ENCODE measurements at places on chromosomes 4 and X. TPM values are rescaled to one million over a fixed set of nuclear protein-coding genes. Genes with fewer than 3 reads are reported as not detected.

Gene XKRX
- total RNA-seq: 0.29 TPM

Gene RS1
- total RNA-seq: not detected

Gene RPA4
- total RNA-seq: 1.1 TPM

Gene ARMCX4
- total RNA-seq: 5.0 TPM

Gene DRD5
- not detected for total RNA-seq

Gene TMPRSS11B
- total RNA-seq: not detected

Gene FGF2
- 69.2 TPM for total RNA-seq

- H3K27me3 ChIP-seq: no peaks in the 10 kb centered on the region
- H3K27ac ChIP-seq: peak overlapping the region; percentile 77
- no peaks in the 10 kb centered on the region for H3K36me3 ChIP-seq
- H3K4me3 ChIP-seq: no peak overlapping the region
- peaks cover 31% of the 10 kb centered on the region for H3K4me1 ChIP-seq
Observed at GRCh38 chrX:13283512-13283911, 36.3 kb downstream of the ATXN3L start.

DNA sequence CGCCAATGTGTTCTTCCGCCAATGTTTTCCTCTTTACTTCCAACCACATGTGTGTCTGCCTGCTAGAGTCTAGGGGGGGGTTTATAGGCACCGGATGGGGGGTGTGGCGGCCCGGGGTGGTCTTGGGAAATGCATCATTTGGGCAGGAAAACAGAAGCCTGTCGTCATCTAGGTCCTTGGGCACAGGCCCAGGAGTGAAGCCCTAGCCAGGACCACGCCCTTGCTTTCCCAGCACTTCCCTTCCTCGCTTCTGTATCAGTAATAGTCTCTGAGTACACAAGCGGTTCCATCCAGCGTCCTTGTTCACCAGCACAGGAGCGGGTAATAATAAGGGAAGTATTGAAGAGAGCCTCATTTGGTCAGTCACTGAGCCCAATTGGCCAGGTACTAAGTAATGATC, 74.5 kb downstream of the QDPR start:
- no peaks in the 10 kb centered on the region for H3K4me1 ChIP-seq
- no peak for DNase-seq
- H3K36me3 ChIP-seq: no peaks in the 10 kb centered on the region
- no peak overlapping the region for H3K27ac ChIP-seq
- no peak overlapping the region for H3K4me3 ChIP-seq
- H3K27me3 ChIP-seq: no peaks in the 10 kb centered on the region

DNA sequence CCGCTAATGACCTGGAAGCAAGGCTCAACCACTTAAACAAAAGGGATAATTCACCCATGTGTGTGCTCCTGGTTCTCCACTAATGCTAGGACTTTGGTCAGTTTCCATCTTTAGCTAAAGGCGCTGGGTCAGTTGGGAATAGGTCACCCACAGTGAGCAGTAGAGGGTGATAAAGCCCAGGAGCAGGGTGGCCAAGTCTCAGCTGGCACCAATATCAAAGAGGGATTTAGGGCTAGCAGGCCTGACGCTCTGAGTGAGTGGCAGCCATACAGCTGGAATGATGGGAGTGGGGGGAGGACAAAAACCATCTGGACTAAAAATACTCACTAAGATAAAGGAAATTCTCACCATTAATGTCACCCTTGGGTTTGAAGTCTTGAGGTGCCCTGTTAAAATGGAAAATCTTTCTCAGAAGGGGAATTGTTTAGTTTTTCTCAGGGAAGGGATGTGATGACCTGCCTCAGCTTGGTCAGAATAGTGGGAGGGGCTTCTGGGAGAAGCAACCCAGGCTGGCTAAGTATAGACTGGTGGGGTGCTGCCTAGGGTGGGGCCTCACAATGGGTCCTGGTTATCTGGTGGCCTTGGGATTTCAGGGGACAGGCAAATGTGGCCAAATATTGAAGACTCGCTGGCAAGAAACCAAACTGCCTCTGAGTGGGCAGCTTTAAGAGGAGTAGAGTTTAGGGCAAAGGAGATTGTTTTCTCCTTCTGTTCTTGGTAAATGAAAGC, 47.1 kb downstream of the TSC22D3 start:
- H3K4me1 ChIP-seq: peaks cover 6% of the 10 kb centered on the region
- H3K36me3 ChIP-seq: no peaks in the 10 kb centered on the region
- no peaks in the 10 kb centered on the region for H3K27me3 ChIP-seq

DNA sequence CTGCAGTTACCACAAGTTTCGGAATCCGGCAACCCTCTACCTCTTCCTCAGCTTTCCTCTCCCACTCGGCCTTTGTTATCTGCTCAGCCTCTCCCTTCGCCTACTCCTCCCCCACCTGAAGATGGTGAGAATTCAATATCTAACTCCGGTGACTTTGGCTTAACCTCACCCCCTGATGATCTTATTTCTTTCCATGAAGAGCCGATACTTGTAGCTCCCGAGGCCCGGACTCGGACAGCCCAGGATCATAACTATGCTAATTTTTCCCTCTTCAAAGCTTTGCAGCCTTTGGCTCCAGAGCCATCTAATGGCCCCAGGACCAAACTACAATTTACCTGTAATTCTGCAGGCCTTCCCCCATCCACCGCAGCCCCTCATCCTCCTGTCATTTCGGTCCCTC, 32.0 kb upstream of the MGST2 start:
- peaks cover 61% of the 10 kb centered on the region for H3K27me3 ChIP-seq
- no peaks in the 10 kb centered on the region for H3K4me1 ChIP-seq
- H3K4me3 ChIP-seq: peak overlapping the region; percentile 63
- H3K27ac ChIP-seq: no peak overlapping the region
- H3K36me3 ChIP-seq: no peaks in the 10 kb centered on the region

- no peaks in the 10 kb centered on the region for H3K4me1 ChIP-seq
- DNase-seq: no peak
- H3K27ac ChIP-seq: no peak overlapping the region
- H3K36me3 ChIP-seq: no peaks in the 10 kb centered on the region
Observed at GRCh38 chr4:177473991-177474390, 31.8 kb upstream of the AGA start.

DNA sequence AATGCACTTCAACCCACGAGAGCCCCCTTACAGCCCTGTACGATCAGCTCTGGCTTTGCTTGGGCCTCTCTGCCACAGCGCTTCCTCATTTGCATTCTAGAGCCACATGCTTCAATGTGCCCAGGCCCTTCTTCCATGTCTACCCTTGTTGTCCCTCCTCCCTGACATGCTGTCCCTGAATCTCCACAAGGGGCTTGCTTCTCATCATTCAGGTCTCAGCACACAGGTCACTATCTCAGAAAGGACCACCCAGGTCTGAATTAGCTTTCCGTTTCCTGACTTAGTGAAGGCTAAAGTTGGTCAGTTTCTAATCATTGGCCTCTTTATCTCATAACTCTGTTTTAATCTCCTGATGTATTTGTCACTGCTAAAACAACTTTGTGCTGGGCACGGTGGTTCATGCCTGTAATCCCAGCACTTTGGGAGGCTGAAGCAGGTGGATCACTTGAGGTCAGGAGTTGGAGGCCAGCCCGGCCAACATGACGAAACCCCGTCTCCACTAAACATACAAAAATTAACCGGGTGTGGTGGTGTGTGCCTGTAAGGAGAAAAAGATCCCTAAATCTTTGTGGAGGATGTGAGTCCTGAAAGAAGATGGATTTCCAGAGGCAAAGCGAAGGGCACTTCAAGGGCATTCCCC, 17.9 kb upstream of the SLC34A2 start:
- H3K27me3 ChIP-seq: no peaks in the 10 kb centered on the region
- no peak for DNase-seq
- H3K4me3 ChIP-seq: no peak overlapping the region
- no peak overlapping the region for H3K27ac ChIP-seq
- no peaks in the 10 kb centered on the region for H3K36me3 ChIP-seq
- no peaks in the 10 kb centered on the region for H3K4me1 ChIP-seq

- DNase-seq: no peak
- H3K27me3 ChIP-seq: no peaks in the 10 kb centered on the region
- H3K27ac ChIP-seq: no peak overlapping the region
- no peaks in the 10 kb centered on the region for H3K4me1 ChIP-seq
- no peaks in the 10 kb centered on the region for H3K36me3 ChIP-seq
Observed at GRCh38 chrX:1681439-1681838, 66.6 kb downstream of the ASMT start.

DNA sequence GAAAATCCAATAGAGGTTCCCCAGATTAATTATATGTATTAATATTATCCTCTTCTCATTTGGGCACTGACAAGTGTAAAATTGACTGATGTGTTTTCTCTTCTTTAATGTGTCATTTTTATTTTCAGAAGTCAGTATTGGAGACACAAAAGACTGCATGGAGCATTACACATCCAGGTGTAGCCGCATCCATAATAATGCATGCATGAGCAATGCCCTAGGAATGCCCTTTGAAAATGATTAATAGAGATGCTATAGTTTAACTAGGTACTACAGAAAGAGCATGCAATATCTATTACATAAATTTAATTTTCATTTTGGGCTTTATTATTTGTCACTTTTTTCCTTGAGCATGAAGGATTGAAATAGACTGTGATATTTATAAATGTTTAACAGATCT, 509.9 kb downstream of the SPOCK3 start:
- DNase-seq: no peak
- no peaks in the 10 kb centered on the region for H3K27me3 ChIP-seq
- no peaks in the 10 kb centered on the region for H3K36me3 ChIP-seq
- no peak overlapping the region for H3K4me3 ChIP-seq
- no peaks in the 10 kb centered on the region for H3K4me1 ChIP-seq

DNA sequence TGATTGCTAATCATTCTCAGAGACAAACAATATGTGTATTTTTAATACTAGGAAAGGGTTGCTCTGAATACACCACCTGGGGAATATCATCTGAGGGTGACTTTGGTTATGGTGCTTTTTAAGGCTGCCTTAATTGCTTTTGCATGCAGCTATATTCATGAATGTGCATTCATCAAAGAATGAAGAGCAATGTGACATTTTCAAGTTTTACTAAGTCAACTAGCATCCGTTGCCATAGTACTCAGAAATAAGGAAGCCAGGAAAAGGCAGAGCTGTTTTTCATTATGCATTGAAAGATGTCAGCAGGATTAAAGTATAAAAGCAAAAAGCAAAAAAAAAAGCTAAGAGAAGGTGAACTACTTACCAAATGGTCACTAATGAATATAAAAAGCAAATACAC, 67.4 kb upstream of the PCDH18 start:
- no peak overlapping the region for H3K27ac ChIP-seq
- no peaks in the 10 kb centered on the region for H3K36me3 ChIP-seq
- H3K27me3 ChIP-seq: no peaks in the 10 kb centered on the region

- no peaks in the 10 kb centered on the region for H3K4me1 ChIP-seq
- no peak overlapping the region for H3K27ac ChIP-seq
- no peaks in the 10 kb centered on the region for H3K36me3 ChIP-seq
- H3K27me3 ChIP-seq: no peaks in the 10 kb centered on the region
Observed at GRCh38 chrX:30971774-30972603, 82.9 kb upstream of the TAB3 start.

- H3K36me3 ChIP-seq: no peaks in the 10 kb centered on the region
- H3K27ac ChIP-seq: no peak overlapping the region
- H3K4me3 ChIP-seq: no peak overlapping the region
Observed at GRCh38 chr4:87895964-87896621, 63.3 kb downstream of the MEPE start.

DNA sequence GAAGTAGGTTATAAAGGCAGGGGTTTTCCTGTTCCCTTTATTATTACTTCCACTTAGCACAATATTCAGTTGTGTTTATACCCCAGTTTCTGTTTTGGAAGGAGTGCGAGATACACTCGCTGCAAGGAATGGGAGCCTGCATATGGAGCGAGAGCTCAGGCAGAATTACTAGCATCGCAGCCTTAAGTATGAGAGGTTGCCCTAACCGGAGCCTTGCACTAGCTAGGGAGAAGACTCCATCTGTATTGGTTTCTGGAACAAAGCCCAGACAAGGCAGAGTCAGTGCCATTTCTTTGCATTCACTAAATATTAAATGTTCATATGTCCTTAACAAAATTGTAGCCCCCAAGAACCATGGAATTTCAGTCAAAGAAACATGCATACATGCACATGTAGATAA, 6.2 kb upstream of the DCTD start:
- no peaks in the 10 kb centered on the region for H3K36me3 ChIP-seq
- no peaks in the 10 kb centered on the region for H3K27me3 ChIP-seq
- H3K4me3 ChIP-seq: peak overlapping the region; percentile 59
- H3K27ac ChIP-seq: no peak overlapping the region
- no peak for DNase-seq

- no peak overlapping the region for H3K4me3 ChIP-seq
- H3K4me1 ChIP-seq: no peaks in the 10 kb centered on the region
- no peaks in the 10 kb centered on the region for H3K36me3 ChIP-seq
- no peaks in the 10 kb centered on the region for H3K27me3 ChIP-seq
Observed at GRCh38 chrX:32443841-32444240, 767.5 kb downstream of the DMD start.

DNA sequence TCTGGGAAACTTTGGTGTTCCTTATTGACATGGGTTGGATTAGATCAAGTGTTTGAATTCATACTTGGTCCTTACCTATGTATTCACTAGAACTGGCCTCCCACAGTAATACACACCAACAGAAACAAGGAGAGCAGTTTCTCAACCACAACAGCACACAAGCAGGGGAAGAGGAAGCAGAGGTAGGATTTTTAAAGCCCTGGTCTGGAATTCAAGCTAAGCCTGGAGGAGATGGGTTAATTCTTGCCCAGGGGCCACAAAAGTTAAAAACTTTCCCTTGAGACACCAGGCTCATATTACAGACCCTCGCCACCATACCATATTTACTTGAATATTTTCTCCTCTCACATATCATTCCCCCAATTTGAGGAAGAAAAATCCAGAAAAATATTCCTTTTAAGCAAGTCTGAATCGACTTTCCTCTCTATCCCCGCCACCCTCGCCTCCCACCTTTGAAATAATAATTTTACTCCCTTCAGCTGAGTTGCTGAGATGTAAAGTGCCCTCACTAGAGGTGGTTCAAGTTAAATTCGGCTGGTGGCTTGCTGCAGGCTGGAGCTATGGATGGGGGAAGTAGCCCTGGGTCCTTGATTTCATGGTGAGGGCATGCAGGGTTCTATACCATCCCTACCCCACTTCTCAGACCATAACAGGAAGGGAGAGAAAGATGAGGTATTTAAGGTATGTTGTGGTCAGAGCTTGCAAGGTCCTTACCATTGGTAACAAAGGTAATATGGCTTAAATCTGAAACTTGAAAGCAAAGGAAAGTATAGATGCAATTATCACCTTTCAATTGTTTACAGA, 440.2 kb downstream of the INPP4B start:
- no peaks in the 10 kb centered on the region for H3K36me3 ChIP-seq
- H3K4me1 ChIP-seq: peaks cover 57% of the 10 kb centered on the region
- DNase-seq: no peak
- no peaks in the 10 kb centered on the region for H3K27me3 ChIP-seq
